CD4-positive, alpha-beta T cell (primary cell): ENCODE measurements at places on chromosomes 1 and 21. TPM values are rescaled to one million over a fixed set of nuclear protein-coding genes. Genes with fewer than 3 reads are reported as not detected.
A peak's percentile ranks its signal among the peaks of the same experiment; 100 is the strongest.

DNA sequence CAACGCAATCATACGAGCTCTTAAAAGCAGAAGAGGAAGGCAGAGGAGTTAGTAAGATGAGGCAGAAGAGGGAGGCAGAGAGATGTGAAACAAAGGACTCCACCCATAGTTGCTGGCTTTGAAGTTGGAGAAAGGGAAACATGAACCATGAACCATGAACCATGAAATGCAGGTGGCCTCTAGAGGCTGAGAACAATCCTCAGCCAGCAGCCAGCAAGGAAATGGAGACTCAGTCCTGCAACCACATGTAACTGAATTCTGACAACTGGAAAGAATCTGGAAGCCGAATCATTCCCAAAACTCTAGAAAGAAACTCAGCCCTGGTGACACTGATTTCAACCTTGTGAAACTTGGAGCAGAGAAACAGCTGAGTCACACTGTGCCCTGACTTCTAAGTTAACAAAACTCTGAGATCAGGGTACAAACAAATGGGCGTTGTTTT lies 10.1 kb downstream of the DIPK1A start:
- peaks cover 30% of the 10 kb centered on the region for H3K4me1 ChIP-seq
- H3K4me3 ChIP-seq: no peak overlapping the region
- peak; percentile 49 for DNase-seq
- no peaks in the 10 kb centered on the region for H3K36me3 ChIP-seq
- no peaks in the 10 kb centered on the region for H3K27me3 ChIP-seq
- H3K27ac ChIP-seq: no peak overlapping the region

PRKACB gene
- total RNA-seq: 52.4 TPM

- no peak for DNase-seq
- no peak overlapping the region for H3K4me3 ChIP-seq
- H3K36me3 ChIP-seq: no peaks in the 10 kb centered on the region
- peaks cover 3% of the 10 kb centered on the region for H3K4me1 ChIP-seq
- H3K27me3 ChIP-seq: peaks cover 2% of the 10 kb centered on the region
- H3K27ac ChIP-seq: no peak overlapping the region
These were observed 39.1 kb downstream of the SYF2 start for GRCh38 chr1:25193229-25193628.

DNA sequence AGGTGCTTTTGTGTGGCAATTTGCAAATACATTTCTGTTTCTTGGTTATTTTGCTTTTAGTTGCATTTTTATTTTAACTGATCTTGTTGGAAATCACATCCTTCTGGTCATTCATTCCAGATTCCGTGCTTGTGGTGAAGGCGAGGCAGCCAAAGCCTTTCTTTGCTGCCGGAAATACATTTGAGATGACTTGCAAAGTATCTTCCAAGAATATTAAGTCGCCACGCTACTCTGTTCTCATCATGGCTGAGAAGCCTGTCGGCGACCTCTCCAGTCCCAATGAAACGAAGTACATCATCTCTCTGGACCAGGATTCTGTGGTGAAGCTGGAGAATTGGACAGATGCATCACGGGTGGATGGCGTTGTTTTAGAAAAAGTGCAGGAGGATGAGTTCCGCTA lies 34.8 kb upstream of the CD101 start:
- DNase-seq: no peak
- H3K4me3 ChIP-seq: no peak overlapping the region
- no peak overlapping the region for H3K27ac ChIP-seq
- H3K36me3 ChIP-seq: no peaks in the 10 kb centered on the region
- no peaks in the 10 kb centered on the region for H3K27me3 ChIP-seq

DNA sequence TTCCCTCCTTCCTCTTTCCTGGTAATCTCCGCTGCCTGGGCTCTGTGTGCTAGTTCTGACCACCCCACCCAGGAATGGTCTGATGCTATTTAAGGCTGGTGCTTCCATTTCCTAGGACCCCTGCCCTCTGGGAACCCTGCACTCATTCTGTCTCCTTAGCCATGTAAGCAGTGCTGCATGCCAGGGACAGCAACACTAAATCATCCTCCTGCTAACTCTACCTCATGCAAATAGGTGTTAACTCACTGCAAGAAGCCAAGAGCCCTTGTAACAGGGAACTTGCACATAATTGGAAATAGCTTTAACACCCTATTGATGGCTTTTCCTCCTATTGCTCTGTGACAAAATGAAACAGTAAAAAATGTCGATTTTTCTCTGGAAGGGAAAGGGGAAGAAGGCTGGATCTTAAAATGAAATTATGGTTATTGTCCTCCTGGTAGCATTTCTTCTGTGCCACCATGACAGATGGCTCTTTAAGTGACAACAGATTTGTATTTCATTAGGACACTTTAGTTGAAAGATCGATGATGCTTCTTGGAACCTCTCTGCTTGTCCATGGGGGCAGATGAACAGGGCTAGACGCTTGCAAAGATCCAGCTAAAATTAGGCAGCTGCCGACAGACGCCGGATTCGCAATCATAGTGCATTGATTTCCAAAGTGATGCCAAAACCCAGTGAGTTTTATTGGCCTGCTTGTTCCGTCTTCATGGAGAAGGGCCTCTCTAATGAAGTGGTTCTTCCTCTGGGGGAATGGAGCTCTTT lies 551.7 kb downstream of the MATN1 start:
- no peaks in the 10 kb centered on the region for H3K27me3 ChIP-seq
- H3K4me3 ChIP-seq: no peak overlapping the region
- H3K36me3 ChIP-seq: no peaks in the 10 kb centered on the region
- H3K4me1 ChIP-seq: no peaks in the 10 kb centered on the region
- no peak for DNase-seq

UBXN10 gene
- total RNA-seq: 0.44 TPM

DNA sequence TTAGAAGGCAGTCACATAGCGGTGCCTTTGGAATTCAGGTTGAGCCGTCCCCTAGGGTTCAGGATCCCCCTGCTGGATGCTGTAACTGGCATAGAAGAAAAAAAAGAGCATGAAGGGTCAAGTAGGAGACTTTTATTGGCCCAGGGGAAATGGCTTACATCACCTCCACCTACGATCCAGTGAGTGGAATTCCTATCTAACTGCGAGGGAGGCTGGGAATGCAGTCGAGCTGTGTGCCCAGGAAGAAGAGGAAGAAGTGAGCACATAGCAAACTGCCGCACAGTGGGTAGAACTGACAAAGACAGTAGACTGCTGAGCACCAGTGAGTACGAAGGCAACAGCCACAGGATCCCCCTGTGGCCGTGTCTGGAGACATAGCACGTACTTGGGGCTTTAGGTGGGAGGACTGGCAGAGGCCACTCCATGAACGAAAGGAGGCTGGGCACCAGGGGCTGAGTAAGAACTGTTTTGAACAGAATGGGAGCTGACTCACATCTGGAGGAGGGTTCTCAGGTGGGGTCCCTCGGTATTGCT lies 79.2 kb downstream of the RNF220 start:
- no peak for DNase-seq
- no peaks in the 10 kb centered on the region for H3K36me3 ChIP-seq
- no peak overlapping the region for H3K27ac ChIP-seq
- H3K4me1 ChIP-seq: no peaks in the 10 kb centered on the region

DNA sequence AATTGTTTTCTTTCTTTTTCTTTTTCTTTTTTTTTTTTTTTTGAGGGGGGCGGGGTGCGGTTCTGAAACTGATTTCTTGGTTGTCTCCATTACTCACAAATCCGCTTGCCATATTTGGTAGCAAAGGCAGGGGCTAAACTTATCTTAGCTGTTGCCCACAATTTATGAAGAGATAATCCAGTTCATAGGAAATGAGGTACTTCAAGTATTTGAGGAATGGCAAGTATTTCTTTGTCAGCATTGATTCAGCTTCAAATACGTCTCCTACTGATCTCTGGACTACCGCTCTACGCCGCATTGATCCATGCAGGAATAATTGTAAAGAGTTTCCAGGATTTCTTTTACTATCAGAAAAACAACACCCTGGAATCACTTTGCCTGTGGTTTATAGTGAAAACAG lies 289.2 kb upstream of the DPYD start:
- no peak overlapping the region for H3K27ac ChIP-seq
- no peaks in the 10 kb centered on the region for H3K36me3 ChIP-seq
- H3K4me3 ChIP-seq: no peak overlapping the region
- H3K27me3 ChIP-seq: no peaks in the 10 kb centered on the region
- H3K4me1 ChIP-seq: no peaks in the 10 kb centered on the region

CRNN gene
- not detected for total RNA-seq

CACYBP gene
- total RNA-seq: 140 TPM

GRCh38 chr1:20361805-20362381 lies 71.2 kb downstream of the VWA5B1 start:
- H3K27ac ChIP-seq: no peak overlapping the region
- H3K4me3 ChIP-seq: no peak overlapping the region
- peak; percentile 34 for DNase-seq
- H3K27me3 ChIP-seq: peaks cover 32% of the 10 kb centered on the region

GRCh38 chr1:3981261-3981660 lies 81.2 kb upstream of the C1orf174 start:
- no peak for DNase-seq
- no peaks in the 10 kb centered on the region for H3K36me3 ChIP-seq
- H3K4me1 ChIP-seq: no peaks in the 10 kb centered on the region
- peaks cover 2% of the 10 kb centered on the region for H3K27me3 ChIP-seq
- H3K4me3 ChIP-seq: no peak overlapping the region

DNA sequence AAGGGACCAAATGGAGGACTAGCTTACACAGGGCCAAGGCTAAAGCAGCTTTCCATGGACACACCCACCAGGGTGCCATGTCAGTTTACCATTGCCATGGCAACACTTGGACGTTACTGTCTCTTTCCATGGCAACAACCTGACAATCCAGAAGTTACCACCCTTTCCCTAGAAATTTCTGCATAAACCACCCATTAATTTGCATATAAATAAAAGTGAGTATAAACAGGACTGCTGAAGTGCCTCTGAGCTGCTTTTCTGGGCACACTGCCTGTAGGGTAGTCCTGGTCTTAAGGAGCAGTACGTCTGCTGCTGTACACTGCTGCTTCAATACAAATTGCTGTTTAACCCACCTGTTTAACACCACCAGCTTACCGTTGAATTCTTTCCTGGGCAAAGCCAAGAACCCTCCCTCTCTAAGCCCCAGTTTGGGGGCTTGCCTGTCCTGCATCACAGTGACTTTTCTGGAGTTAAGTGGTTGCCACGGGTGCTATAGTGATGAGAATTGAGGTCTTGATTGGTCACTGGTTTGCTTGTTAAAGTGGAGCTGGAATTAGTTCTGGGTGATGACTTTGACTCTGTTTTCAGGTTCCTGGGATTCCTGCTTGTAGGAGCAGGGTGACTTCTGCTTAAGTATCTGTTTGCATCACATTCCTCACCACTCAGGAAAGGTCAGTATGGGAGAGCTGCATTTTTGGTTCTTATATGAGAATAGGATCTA lies 83.2 kb downstream of the CLDN17 start:
- no peaks in the 10 kb centered on the region for H3K36me3 ChIP-seq
- H3K4me1 ChIP-seq: no peaks in the 10 kb centered on the region
- H3K27me3 ChIP-seq: no peaks in the 10 kb centered on the region
- H3K4me3 ChIP-seq: no peak overlapping the region
- DNase-seq: no peak
- H3K27ac ChIP-seq: no peak overlapping the region

DNA sequence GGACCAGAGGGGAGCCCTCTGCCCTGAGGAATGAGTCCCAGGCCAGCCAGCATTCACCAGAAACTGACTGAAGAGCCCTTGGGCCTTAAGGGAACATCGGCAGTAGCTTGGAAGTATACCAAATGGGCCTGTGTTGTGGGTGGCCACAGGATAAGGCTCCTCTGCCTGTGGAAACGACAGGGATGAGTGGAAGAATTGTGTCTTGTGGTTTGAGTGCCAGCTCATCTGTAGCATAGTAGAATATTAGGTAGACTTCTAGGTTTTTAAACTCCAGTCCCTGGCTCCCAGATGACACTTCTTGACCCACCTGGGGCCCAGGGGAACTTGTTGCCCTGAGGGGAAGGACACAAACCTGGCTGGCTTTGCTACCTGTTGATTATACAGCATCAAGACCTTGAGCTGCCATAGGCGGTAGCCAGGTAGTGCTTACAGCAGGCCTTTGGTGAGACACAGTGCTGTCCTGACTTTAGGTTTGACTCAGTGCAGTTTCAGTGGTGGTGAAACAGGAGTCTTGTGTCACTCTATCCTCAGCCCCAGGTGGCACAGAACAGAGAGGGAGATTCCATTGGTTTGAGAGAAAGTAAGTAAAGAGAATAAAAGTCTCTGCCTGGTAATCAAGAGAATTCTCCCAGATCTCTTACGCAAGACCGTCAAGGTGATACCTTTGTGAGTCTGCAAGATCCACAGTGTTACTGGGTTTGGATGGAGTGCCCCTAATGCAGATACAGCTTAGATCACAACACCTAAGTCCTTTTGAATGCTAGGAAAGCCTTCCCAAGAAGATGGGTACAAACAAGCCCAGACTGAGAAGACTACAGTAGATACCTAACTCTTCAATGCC lies 50.2 kb downstream of the RABGAP1L start:
- H3K27me3 ChIP-seq: no peaks in the 10 kb centered on the region
- no peak overlapping the region for H3K27ac ChIP-seq
- no peak for DNase-seq
- no peaks in the 10 kb centered on the region for H3K36me3 ChIP-seq
